Nucleus accumbens (tissue), 56 donors: ENCODE measurements at places on chromosomes 12 and 14.

DNA sequence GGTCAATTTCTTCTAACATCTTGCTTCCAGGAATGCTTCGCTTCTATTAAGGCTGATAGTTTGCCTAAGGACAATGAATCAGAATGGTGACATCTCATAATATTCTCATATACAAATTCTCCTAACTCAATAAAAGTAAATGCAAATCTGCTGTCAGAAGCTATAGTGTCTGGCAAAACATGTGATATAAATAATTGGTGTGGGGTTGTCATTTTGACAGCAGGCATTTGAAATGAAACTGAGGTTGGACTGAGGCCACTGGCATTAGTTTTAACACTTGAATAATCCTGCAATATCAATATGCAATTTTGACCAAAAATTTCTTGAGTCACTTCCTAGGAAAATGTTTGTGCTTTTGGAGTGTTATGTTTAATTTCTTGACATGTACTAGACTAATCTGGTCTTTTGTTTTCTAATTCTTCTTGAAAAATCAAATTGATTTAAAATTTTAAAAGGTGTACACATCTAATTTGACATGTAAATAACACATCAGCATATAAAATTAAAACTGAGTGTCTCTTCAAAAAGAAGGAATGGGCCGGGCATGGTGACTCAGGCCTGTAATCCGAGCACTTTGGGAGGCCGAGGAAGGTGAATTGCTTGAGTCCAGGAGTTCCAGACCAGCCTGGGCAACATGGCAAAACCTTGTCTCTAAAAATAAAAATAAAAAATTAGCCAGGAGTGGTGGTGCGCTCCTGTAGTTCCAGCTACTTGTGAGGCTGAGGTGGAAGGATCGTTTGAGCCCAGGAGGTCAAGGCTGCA lies 92.3 kb upstream of the BTG1 start:
- no peak for DNase-seq

DNA sequence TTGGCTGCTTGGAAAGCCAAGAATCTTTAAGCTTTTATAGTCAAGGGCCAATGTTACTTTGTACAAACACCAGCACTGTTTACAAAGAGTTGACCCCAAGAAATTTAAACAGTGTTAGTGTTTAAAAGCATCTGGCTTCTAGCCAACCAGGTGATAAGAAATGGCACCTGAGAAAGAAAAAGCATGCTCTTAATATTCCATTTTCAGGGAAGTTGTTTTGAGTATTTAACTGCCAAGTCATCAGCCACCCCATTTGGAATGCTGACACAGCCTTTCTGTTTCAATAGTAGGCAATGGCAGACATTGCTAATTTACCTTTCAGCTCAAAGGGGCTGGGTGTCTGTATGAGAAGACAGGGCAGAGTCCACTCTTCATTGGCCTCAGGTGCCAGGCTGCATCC lies 3.7 kb upstream of the SLC35F4 start:
- no peak for DNase-seq

- DNase-seq = no peak
Measured at GRCh38 chr12:70604662-70605061, 32.6 kb downstream of the PTPRB start.

DNA sequence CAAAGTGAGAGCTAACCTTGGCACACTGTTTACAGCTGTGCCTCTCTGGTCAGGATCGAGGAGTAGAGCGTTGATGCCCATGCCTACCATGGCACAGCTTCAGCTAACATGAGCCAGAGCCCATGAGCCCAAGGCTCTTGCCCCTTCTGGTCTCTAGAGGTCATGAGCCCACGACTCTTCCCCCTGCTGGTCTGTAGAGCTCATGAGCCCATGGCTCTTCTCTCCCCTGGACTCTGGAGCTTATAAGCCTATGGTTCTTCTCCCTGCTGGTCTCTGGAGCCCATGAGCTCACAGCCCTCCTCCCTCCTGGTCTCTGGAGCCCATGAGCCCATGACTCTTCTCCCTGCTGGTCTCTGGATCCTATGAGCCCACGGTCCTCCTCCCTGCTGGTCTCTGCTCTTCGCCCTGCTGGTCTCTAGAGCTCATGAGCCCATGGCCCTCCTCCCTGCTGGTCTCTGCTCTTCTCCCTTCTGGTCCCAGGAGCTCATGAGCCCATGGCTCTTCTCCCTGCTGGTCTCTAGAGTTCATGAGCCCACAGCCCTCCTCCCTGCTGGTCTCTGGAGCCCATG lies 16.6 kb upstream of the CLMN start:
- no peak for DNase-seq

DNA sequence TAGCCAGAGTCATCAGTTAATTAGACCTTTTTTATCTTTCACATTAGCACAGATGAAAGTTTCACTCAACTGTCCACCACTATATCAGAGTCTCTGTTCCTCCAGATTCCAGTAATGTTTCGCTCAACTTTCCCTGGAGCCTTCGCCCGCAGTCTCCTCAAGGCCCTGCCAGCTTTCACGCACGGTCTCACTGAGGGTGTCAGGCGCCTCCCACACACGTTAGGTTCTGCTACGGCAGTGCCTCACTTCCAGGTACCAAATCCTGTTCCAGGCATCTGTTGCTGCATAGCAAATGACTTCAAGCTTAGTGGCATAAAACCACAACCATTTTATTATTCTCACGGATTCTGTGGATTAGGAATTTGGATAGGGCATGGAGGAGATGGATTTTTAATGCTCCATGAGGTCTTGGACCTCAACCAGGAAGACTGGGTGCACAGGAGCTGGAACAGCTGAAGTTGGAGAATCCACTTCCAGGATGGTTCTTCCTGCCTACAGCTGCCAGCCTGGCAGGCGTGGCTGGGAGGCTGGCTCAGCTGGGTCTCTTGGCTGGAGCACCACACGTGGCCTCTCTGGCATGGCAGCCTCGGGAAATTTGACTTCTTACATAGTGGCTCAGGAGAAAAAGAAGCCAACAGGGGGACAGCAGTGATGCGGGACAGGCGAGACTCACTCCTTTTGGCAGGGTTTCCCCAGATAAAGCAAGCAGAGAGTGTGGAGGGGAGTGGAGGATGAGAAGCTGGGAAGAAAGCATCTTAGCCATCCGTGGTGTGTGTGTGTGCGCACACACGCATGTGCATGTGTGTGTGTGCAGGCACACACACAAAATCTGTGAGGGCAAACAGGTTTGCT lies 21.3 kb upstream of the BCDIN3D start:
- DNase-seq = no peak

DNA sequence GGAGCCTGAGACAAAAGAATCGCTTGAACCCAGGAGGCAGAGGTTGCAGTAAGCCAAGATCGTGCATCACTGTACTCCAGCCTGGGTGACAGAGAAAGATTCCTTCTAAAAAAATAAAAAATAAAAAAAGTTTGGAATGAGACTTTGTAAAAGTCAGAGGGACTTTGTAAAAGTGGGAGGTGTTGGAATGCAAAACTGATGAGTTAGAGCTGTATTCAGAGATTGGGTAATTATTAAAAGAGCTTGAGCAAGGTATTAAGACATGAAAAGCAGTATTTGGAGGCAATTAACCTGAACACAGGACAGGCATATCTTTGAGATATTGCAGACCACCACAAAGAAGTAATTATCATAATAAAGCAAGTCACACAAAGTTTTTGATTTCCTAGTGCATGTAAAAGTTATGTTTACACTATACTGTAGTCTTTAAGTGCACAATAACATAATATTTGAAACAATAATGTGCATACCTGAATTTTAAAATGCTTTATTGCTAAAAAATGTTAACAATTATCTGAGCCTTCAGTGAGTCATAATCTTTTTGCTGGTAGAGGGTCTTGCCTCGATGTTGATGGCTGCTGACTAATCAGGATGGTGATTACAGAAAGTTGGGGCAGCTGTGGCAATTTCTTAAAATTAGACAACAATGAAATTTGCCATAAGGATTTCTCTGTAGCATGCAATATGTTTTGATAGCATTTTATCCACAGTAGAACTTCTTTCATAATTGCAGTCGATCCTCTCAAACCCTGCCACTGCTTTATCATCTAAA lies 33.1 kb downstream of the PHLDA1 start:
- DNase-seq = no peak

DNA sequence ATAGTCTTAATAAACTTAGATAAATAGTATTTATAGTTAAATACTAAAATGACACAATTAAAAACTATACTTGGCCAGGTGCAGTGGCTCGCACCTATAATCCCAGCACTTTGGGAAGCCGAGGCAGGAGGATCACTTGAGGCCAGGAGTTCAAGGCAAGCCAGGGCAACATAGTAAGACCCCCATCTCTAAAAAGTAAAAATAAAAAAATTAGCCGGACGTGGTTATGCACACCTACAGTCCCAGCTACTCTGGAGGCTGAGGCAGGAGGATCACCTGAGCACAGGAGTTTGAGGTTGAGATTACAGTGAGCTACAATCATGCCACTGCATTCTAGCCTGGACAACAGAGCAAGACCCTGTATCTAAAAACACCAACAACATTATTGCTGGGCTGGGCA lies 16.0 kb downstream of the CINP start:
- no peak for DNase-seq

GRCh38 chr14:45194964-45195363 lies 58.0 kb downstream of the MIS18BP1 start:
- DNase-seq = no peak

GRCh38 chr12:7019043-7019569 lies 830 bp upstream of the LPCAT3 start:
- no peak for DNase-seq

DNA sequence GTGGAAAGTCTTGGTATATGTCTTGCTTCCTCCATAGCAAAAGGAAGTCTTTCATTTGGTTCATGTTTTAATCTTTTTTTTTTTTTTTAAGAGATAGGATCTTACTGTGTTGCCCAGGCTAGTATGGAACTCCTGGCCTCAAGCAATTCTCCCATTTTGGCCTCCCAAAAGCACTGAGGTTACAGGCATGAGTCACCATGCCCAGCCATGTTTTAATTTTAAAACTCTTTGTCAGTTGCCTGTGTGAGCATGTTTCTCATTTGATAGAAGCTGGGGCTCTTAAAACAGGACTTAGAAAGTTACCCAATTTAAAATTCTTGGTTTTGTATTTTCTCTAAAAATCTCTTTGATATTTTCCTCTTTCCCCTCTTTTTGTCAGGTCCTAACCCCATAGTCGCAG lies 45.0 kb upstream of the REP15 start:
- no peak for DNase-seq

DNA sequence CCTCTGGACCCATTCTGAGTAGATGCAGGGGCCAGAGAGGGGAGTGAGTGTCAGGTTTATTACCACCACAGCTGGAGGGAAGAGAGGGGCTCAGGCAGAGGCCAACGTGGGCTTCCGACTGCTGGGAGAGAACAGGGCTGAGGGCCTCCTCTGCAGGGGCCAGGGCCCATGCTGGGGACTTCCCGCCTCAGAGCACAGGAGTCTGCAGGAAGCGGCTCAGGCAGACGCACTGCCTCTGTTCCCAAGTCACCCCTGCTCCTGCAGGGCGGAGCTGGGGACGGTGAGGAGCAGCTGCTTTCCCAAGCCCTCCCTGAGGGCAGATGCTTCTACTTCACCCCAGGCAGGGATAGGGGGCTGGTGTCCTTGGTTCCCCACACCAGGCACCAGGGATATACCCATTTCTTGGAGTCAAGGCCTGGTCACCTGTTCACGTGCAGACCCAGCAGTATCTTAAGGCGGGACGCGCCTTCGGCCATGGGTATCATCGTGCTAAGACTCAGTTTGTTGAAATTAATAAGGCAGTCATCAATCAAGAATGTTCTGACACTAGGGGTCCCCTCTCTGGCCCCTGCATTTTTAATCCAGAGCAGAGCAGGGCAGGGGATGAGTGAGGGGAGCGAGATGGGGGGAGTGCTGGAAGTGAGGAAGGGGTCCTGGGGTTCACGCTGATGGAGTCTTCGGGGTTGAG lies 100.0 kb downstream of the PIWIL1 start:
- no peak for DNase-seq

GRCh38 chr14:61482348-61483206 lies 161.2 kb downstream of the PRKCH start:
- no peak for DNase-seq

GRCh38 chr14:39451811-39452210 lies 19.6 kb upstream of the FBXO33 start:
- no peak for DNase-seq

GRCh38 chr12:90449611-90450010 lies 505.4 kb downstream of the CCER1 start:
- no peak for DNase-seq

DNA sequence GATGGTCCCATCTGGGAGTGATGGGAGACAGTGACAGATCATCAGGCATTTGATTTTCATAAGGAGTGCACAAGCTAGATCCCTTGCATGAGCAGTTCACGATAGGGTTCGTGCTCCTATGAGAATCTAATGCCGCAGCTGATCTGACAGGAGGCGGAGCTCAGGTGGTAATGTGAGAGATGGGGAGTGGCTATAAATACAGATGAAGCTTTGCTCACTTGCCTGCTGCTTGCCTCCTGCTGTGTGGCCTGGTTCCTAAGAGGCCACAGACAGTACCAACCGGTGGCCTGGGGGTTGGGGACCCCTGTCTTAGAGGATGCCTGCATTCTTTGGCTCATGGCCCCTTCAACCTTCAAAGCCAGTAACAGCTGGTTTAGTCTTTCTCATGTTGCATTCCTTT lies 130.3 kb downstream of the PTPN11 start:
- DNase-seq = no peak

DNA sequence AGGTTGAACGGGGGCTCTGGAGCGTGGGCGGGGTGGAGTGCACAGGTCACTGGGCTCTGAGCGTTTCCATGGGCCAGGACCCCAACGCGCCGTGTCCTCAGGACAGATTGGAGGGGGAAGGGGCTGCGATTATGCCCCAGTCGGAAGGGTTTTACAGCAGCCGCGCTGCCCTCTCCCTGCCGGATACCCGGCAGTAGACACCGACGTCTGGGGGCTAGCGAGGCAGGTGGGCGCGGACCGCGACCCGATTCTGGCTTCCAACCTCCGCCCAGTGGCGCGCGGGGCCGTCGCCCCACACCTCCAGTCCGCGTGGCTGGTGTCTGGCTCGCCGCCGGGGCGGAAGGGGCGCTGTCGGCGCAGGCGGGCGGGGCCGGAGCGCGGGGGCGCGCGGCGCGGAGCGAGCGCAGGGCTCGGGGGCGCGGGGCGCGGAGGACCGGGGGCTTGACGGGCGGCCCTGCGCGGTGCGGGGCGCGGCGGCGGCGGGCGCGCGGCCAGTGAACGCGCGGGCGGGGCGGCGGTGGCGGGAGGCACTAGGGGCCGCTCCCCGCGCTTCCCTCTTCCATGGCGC lies 2.4 kb upstream of the KIF26A start:
- DNase-seq = peak; percentile 22

GRCh38 chr12:111443086-111443485 lies 37.4 kb downstream of the SH2B3 start:
- no peak for DNase-seq

DNA sequence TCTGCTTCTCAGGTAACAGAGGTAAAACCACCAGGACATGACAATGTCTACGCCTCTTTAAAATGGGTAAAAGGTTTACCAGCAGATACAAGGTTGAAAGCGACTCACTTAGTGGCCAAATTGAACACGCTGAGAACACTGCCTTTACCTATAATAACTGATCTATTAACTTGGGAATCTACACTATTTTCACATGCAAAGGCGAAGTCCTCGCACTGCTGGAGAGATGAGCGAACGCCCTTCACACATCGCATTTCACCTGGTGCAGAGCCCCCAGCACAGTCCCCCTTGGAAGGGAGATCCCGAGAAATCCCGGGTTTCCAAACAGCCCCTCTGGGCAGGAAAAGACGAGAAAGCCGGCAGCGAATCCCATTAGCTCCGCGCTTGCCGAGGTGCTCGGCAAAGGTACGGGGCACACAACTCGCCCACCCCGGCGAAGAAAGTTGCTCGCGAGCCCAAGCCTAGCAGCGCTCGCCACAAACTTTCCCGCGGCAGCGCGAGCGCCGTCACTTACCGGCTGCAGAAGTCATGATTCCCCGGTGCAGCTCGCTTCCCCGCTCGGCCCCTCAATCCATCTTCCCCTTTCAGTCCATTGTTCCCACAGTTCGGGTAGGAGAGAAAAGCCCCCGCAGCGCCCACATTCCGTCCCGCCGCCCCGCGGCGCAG lies 423 bp downstream of the FGD6 start:
- no peak for DNase-seq
